ENCODE measurements at places on chromosomes 7 and 10.

GRCh38 chr7:152485826-152486225 is 50.0 kb upstream of the KMT2C start:
- no peak for DNase-seq

- no peak for DNase-seq
Measured at GRCh38 chr7:45990276-45990675, 69.2 kb upstream of the IGFBP3 start.

- DNase-seq, result no peak
Measured at GRCh38 chr10:31317652-31318381, 1.2 kb upstream of the ZEB1 start.

DNA sequence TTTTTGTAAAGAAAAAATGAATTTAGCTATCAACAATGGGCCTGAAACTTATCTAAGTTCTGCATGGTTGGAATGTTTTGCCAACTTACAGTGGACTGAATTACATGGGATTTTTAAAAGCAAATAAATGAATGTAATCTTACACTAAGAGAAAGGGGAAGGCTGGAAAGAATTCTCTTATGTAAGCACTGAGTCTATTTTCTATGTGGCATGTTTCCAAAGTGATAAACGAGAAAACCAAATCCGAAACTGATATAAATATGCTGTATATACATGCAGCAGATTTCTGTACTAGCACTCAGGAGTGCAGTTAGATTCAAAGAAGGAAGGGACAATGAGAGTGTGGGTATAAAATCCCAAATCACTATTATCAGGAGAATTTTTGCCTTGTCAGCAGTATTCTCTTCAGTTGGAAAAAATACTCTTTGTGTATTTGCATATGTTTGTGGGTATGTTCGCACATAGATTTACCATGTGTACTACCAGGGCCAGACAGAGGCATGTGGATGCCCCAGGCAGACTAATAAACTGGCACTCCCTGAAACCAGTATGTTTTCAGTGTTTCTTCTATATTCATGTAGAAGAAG is 334.3 kb upstream of the SEMA3D start:
- no peak for DNase-seq
